ENCODE measurements at places on chromosomes 6 and 20.

DNA sequence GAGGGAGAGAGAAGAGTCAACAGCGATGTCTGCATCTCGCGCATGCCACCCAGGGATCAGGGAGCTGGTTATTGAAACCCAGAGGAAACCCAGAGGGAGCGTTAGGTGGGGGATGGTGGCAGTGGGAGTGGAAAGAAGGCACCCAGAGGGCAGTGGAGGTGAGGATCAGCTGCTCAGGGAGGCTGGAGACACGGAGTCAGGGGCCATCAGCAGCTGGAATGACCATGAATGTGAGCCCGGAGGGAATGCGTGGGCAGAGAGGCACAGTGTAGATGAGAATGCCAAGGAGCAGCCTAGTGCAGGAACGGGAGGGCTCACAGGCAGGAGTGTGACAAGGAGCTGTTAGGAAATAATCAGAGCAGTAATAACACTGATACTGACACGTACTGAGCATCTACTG lies 36.2 kb downstream of the RSPO4 start:
- DNase-seq, result no peak

GRCh38 chr6:17015144-17015543 lies 86.7 kb upstream of the STMND1 start:
- DNase-seq, result no peak

DNA sequence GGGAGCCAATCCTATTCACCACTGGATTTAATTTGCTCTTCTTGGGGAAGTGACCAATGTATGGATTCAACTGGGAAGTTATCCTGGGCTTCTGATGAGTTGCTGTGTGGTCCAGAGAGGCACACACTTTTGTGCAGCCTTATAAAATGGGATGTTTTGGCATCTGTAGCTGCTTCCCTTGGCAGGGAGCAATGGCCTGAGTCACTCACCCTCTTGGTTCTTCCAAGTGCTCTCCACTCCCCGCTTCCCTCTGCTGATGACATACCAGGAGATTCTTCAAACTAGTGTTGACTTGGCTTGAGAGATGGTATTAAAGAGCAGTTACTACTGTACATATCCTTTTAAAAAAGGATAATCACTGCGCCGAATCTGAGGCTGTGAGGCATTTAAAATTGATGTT lies 105.8 kb downstream of the JARID2 start:
- no peak for DNase-seq

- DNase-seq, result no peak
These were observed 186.5 kb upstream of the QKI start for GRCh38 chr6:163228041-163228440.

GRCh38 chr6:166400181-166400580 lies 17.4 kb upstream of the MPC1 start:
- no peak for DNase-seq

DNA sequence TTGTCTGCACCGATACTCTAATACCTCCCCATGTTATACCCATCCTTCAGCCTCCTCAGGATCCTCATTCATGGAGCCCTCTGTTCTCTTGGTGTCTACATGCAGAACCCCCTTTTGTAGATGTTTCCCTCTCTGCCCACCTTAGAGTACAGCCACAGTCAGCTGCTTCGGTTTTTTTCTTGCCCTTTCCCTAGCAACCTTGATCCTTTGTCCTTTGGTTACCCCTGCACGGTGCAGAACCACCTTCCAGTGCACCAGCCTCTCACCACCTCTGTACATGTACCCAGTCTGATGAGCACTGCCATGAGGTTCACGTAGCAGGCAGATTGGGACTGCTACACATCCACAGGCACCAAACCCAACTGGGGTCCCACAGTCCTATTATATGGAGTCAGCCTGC lies 7.3 kb downstream of the VPS16 start:
- no peak for DNase-seq

- DNase-seq, result no peak
These were observed 427.3 kb upstream of the FLRT3 start for GRCh38 chr20:14764511-14765369.

GRCh38 chr6:168212362-168212761 lies 107.2 kb downstream of the DACT2 start:
- no peak for DNase-seq

GRCh38 chr6:111015389-111016124 lies 33.7 kb downstream of the RPF2 start:
- DNase-seq, result no peak

- DNase-seq, result no peak
These were observed 52.6 kb upstream of the SMIM29 start for GRCh38 chr6:34301408-34301807.

- no peak for DNase-seq
These were observed 22.4 kb downstream of the ZMYND8 start for GRCh38 chr20:47334022-47334551.

DNA sequence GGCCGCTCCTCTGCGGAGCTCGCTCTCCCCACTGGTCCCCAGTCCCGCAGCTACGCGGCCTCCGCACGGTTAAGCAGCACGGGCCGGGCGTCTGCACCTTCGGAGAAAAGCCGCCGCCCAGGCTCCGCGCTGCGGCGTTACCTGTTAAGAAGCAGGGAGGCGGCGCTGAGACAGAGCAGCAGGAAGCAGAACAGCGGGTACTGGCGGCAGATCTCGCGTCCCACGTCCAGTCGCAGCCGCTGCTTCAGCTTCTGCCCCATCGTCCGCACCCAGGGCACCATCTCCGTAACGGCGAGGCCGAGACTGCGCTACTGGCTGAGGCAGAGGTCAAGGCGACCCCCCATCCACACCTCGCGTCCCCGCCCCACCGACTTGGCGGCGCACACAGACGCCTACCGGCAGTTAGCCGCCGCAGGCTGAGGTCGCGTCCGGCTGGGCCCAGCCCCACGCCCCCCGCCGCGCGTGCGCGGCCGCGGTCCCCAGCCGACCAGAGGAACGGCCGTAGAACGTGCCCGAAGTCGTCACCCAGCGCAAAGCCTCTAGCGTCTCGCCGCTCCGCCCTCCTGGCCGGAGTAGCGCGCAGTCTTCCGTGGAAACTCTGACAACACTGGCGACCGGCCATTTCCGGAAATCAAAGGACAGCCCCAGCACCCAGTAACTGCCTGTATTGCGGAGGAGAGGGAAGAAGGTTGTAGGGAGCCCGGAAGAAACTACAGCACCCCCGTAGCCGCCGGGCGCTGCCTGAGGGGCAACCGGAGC lies at the start of gene SNX14:
Gene SNX14 (minus strand): TSS at position 421 of the 759 bp plus-strand sequence. CDS start 140 bp downstream, at position 281.
- peak; percentile 57 for DNase-seq

DNA sequence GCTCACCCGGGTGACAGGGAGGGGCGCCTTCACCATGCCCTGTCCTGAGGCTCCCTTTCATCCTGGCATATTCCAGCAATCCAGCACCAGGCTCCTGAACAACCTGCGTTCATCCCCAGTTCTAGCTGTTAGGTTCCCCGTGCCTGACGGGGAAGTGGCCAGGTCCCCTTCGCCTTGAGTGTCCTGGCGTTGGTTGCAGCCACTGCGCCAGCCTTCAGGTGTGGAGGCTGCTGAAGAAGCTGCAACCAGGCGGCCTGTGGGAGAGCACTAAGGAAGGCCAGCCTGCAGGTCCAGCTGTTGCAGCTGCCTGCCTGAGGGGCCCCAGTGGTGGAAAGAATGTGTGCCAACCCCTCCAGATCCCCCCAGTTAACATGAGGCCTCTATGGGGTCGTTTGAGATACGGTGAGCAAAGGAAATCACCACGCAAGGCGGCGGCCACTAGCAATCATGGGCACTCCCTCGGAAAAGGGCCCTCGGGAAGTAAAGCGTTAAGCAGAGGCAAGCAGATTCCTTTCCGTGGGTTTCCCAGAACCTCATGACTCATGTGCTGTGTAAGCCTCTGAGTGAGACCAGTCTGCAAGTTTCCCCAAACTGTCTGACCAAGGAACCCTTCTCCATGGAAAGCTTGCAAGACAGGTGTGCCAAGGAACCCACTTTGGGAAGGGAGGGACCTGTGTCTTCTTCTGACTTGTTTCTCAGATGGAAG lies 320.8 kb downstream of the TAF4 start:
- DNase-seq, result no peak

- DNase-seq, result no peak
These were observed 85.0 kb upstream of the SMLR1 start for GRCh38 chr6:130742131-130742681.

DNA sequence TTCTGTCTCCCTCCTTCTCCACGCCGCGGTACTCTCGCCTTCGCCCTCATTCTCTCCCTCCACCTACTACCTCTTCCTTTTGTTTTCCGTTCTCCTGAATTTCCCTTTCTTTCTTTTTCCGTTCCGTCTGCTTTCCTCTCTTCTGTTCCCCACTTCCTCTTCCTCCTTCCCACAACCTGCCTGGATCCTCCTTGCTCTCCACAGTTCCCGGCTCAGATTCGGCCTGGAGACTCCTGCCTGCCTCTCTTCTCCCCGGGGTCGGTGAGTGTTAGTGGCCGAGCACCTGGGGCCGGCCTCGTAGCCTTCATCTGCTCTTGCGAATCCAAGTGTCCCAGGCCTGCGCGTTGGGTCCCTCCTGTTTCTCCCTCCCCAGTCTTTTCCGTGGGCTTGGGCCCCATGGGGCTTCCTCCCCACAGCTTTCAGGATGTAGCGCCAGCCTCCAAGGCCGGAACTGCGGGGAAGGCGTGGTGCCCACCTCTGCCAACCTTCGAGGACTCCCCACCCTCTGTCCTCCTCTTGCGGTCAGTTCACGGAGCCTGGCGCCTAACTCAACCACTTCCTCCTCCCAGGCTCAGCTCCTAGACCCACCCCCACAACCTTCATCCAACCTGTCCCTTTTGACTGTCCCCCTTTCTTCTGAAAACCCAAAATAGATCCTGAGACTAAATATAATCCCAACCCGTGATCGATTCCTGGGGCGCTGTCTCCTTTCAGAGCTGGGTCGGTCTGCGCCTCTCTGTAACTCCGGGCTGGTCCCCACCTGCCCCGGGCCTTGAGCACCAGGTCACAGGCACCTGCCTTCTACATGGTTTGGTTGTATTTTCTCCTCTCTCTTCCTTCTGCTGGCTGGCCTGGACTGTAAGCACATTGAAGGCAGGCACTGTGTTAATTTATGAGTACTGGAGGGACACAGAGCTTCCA lies 6.8 kb downstream of the NRN1 start:
- no peak for DNase-seq

DNA sequence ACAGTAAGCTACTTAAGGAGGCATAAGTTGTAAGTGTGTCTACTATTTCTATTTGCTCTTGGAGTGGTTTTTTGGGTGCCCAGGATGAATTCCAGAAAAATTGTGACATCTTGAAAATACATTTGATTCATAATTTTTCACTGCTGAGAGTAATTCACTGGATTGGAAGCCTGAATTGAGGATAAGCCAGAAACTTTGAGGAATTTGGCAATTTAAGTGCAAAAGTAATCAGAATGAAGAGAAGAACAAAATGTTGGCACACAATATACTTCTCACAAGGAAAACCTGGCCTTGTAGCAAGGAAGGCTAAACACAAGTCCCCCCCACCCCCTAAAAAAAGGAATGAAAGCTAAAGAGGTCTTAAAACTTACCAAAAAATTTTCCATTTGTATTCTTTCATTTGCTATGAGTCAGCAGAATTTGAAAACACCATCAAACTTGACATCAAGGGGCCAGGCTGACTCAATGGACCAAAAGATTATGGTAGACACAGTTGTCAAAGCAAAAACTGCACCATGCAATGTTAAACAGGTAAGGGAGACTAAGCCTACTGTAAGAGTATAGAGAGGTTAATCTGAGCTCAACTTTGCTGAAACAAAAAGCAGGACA lies 840.0 kb downstream of the FRK start:
- no peak for DNase-seq

DNA sequence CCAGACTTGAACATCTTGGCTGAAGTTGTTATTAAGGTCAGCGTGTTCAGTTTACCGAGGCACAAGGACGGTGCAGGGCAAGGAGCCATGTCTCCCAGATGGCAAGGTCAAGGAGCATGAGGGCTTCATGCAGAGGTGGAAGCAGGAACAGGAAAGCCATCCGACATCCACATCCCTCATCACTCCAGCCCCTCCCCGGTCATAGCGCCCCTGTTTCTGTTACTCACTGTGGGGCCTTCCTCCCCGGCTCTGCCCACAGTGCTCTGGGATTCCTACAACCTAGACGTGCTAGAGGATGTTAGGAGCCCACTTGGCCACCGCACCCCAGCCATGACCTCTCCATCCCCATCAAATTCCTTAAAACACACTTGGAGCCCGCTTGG lies 146.7 kb downstream of the TTLL2 start:
- DNase-seq, result no peak

DNA sequence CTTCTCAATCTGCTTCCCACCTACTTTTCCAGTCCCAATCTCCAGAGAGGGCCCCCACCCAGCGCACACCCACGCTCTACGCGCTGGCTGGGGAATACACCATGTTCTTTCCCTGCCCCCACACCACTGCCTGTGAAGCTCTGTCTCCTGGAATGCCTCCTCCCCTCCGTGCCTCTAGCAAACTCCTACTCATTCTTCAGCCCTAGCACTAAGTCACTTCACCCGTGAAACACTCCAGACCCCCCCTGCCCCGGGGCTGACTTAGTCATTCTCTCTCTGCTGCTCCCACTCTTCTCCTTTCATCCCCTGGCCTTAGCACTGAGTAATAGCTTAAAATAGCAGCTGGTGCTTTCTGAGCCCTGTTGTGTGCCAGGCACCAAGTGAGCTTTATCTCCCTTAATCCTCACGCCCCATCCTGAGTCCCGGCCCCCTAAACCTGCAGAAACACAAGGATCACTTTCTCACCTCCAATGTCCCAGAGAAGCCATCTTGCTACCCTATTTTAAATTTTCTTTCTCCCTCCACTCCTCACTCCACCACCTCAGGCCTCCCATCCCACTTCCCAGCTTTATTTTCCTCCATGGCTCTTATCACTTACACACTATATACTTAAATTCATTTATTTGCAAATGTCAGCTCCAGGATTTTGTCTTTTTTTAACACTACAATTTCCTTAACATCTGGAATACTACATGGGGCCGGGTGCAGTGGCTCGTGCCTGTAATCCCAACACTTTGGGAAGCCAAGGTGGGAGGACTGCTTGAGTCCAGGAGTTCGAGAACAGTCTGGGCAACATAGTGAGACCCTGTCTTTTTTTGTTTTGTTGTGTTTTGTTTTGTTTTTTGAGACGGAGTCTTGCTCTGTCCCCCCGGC lies 6.3 kb upstream of the PARD6B start:
- DNase-seq, result no peak

DNA sequence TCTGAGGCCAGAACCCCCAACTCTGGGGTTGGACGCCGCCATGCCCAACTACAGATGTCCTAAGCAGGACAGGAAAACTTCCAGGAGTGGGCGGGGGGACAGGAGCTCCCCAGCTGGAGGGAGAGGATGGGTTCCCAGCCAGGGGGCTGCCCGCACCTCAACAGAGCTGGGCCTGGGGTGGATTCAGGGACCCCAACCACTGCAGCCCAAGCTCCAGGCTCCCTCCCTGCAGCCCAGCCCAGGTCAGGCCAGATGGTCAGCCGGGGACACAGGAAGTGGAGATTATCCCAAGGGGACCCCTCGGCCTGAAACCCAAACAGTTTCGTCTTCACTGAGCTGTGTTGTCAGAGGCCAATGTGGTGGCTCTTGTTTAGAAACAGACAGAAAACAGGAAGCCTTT lies 9.4 kb downstream of the LAMA5 start:
- no peak for DNase-seq

- no peak for DNase-seq
These were observed 23.8 kb upstream of the PYGB start for GRCh38 chr20:25223765-25224720.
